ENCODE measurements at places on chromosomes 2 and 18.
A peak's percentile ranks its signal among the peaks of the same experiment; 100 is the strongest.

- DNase-seq = no peak
Measured at GRCh38 chr18:71899707-71900472, 644.3 kb downstream of the CBLN2 start.

- no peak for DNase-seq
Measured at GRCh38 chr2:45889053-45889452, 237.6 kb downstream of the PRKCE start.

DNA sequence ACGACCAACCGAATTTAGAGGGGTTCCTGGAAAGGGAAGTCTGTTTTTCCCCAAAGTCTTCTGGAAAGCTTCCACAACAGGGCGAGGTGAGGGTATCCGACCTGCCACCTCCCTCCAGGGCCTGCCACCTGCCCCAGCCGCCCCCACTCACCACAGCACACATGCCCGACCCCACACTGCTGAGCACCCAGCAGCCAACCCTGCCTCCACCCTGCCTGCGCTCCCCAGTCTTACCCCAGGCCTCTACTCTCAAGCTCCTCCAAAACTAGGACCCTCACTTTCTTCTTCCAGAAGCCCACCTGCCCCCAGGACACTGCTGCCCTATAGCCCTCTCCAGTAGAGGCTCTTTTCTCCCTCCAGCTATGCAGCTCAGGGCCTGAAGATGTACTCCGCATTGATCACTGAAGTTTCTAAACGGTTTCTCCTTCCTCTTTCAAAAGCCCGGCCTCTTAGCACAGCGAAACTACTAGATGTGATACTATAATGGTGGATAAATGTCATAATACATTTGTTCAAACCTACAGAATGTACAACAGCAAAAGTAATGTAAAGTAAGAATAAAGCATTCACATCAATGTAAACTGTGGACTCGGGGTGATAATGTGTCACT lies 128.8 kb upstream of the SLC1A4 start:
- DNase-seq = no peak

DNA sequence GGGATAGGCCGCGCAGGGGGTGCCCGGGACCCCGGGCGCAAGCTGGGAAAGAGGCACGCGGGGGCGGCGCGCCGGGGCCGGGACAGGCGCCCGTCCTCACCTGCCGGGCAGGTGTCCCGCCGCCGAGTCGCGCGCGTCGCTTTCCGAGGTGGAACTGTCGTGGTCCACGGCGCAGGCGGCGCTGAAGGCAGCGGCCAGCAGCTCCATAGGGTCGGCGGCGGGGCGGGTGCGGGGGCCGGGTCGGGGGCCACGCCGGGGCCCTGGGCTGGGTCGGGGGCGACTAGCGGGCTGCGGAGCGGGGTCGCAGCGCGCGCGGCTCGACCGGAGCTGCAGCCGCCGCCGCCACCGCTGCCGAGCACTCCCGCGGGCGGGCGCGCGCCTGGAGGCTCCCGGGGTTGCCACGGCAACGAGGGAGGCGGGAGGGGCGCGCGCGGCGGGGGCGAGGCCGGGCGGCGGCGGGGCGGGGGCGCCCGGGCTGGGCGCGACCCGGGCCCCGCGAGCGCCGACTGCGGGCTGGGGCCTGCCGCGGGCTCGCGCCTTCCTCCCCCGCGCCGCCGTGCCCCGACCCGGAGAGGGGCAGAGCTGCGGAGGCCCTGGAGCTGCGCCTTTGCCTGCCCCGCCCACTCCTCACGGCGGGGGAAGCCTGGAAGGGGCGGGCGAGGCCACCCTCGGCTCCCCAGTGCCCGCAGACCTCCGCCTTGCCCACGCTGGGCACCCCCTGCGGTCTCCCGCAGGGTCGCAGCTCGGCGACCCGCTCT lies 57.9 kb downstream of the SNORC start:
- no peak for DNase-seq

GRCh38 chr2:226649871-226650660 lies 149.6 kb downstream of the IRS1 start:
- DNase-seq = peak; percentile 29

DNA sequence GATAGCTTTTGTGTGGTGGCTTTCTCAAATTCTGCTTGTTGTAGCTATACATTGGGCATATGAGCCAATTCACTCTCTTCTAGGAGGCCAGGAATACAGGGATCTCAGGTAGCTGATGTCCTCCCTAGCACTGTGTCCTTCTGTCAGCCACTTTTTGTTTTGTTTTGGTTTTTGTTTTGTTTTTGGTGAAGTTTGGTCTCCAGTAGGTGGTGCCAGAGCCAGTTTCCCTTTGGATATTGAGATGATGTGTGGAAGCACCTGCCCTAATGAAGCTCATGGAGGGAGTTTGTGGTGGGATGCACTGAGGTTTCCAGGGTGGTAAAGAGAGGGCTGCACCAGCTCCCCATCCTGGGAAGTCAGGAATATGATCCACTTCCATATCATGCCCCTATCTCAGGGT lies 100.5 kb upstream of the VWC2L start:
- DNase-seq = no peak

DNA sequence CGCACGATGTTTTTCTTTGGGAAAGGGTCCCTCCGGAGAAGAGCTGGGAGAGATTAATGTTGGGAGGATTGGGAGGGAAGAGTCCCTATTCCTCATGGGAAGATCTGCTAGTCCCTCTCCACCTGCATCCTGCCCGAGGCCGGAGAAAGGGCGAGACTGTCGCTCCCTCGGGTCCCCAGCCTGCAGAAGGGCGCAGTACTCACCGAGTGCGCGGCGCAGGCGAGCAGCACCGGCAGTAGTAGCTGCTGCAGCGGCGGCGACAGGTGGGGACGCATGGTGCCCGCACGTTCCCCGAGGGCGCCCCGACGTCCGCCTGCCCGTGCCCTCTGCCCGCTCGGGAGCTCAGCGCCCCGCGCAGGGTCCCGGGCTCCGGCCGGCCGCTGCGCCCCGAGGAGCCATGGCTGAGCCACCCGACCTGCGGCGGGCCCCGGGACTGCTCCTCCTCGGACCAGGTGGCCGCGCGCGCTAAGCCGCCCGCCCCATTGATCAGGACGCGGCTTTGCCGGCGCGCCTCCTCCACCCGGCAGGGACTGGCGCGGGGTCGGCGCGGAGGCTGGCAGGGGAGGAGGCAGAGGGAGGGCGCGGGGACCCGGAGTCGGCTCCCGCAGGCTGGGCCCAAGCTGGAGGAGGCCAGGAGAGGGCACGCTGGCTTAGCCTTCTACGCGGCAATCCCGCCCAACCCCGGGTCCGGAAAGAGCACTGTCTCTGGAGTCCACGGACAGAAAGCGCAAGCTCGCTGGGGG lies at the start of gene SCTR:
Gene SCTR (minus strand): TSS at position 532 of the 743 bp plus-strand sequence. CDS start 257 bp downstream, at position 275.
- DNase-seq = no peak

DNA sequence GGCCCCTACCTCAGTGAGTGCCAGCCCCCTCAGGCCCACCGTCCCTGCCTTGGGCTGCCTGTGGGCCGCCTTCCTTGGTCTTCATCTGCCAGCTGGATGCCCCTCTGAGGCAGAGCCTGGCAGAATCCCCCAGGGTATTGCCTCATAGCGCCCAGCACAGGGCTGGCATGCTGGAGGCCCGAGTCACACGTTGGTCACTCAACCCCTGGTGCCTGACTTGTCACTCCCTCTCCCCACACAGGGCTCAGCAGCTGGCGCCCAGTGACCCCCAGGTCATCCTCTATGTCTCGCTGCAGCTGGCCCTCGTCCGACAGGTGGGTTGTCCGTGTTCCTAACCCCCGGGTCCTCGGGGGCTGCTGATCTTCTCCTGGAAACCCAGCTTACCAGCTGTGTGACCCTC lies 108.4 kb upstream of the MCFD2 start:
- no peak for DNase-seq

- no peak for DNase-seq
Measured at GRCh38 chr18:676069-676468, 18.6 kb downstream of the TYMS start.

All from activated CD4-positive, alpha-beta T cell treated with anti-CD3 and anti-CD28 coated beads for 1 hour (primary cell).